Muscle of arm (tissue), 14 donors: ENCODE measurements at places on chromosomes 6 and 20. TPM values are rescaled to one million over a fixed set of nuclear protein-coding genes. Genes with fewer than 3 reads are reported as not detected.

DNA sequence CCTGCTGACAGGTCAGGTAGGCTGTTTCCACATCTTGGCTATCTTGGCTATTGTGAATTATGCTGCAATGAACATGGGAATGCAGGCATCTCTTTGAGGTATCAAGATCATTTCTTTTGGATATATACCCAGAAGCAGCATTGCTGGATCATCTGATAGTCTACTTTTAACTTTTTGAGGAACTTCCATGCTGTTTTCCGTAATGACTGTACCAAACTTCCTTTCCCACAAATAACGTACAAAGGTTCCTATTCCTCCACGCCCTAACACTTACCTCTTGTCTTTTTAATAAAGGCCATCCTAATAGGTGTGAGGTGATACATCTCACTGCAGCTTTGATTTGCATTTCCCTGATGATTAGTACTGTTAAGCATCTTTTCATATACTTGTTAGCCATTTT, 338.7 kb upstream of the RUNX2 start:
- DNase-seq: no peak

GRCh38 chr6:65161661-65162060, 545.4 kb downstream of the EYS start:
- DNase-seq: peak; percentile 26

GRCh38 chr20:24991897-24992486, 559 bp downstream of the APMAP start:
- no peak for DNase-seq

- no peak for DNase-seq
These were observed 343.6 kb upstream of the SASH1 start for GRCh38 chr6:147999001-147999540.

GRCh38 chr6:158290659-158291058, 21.6 kb upstream of the TULP4 start:
- DNase-seq: no peak

- DNase-seq: no peak
These were observed 30.4 kb downstream of the KDM1B start for GRCh38 chr6:18185624-18186023.

GRCh38 chr6:107660839-107661238, 163.3 kb downstream of the SCML4 start:
- no peak for DNase-seq

DNA sequence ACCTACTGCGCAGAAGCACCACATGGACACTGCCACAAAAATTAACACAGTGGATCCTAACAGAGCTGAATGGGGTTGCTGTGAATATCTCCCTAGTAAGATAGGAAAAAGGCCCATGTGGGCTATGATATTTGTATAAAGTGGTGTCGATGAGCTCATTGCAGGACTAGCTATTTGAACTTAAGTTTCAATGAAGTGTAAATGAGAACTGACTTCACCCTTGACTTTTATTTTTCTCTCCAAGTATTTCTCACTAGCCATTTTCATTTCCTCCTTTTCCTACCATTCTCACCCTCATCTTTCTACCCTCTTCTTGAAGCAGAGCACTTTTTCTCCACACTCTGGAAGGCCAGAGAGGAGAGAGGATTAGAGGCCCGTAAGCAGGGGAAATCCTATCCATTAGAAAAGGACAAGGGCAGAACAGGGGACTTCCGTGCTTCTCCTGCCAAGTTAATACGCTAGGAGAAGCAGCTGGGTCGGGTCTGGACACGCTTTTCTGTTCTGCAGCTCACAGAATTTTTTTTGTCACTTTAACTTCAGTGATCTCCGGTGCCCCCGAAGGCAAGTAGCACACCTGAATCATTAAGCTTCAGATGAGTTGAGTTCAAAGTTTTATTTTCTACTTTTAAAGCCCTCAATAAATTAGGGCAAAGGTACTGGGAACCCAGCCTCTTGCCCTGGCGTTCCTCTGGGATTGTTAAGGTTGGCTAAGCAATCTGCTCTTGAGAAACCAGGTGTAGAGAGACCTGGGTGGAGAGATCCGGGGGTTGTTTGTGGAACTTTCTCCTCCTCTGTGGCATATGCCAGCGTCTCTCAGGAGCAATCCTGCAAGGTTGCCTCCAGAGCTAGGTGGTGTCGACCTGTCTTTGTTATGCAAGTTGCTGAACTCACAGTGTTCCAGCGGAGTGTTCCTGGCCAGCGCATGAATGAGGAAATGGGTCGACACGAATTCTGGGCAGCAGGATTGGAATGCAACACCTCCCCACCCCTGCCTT, 56.2 kb upstream of the ARID1B start:
- peak; percentile 40 for DNase-seq

DNA sequence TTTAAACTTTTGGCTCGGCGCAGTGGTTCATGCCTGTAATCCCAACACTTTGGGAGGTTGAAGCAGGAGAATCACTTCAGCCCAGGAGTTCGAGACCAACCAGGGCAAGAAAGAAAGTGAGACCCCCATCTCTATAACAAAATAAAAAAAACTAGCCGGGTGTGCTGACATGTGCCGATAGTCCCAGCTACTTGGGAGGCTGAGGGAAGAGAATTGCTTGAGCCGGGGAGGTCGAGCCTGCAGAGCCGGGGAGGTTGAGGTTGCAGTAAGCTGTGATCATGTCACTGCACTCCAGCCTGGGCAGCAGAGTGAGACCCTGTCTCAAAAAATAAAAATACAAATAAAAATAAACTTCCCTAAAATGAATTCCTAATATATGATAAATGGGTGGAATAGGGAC, 50.4 kb downstream of the ZMYND8 start:
- DNase-seq: no peak

DNA sequence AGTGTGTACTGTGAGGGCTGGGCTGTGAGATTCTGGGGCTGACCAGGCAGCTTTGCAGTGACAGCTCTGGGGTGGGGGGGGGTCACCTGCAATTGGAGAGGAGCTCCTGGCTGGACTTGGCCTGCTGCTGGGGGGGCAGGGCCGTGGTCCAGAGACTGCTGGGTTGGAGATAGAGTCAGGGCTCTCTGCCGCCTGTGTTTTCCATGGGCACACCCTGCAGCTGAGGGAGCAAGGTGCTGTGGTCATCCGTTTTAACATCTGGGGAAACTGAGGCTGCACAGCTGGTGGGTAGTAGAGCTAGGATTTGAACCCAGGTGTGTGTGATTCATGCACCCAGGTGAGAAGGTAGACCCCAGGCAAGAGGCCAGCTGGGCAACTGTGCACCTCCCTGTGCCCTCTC, 7.3 kb downstream of the DLGAP4 start:
- no peak for DNase-seq

GRCh38 chr6:119436583-119436982, 87.0 kb upstream of the MAN1A1 start:
- DNase-seq: no peak

DNA sequence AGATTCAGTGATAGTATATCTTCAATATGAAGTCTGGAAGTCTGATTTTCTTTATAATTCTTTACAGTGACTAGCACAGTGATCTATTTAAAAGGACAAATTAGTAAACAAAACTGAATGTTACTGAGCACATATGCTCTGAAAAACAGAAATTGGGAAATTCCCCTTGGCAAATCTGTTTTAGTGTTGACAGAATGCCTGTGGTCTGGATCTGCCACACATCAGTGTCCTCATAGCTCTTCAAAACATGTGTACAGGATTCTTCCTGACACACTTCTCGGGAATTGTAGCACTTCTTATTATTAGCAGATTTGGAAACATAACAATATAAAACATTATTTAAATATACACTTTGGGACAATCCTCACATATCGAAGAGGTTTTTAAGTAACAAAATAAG, 354.3 kb downstream of the COL12A1 start:
- DNase-seq: peak; percentile 17

DNA sequence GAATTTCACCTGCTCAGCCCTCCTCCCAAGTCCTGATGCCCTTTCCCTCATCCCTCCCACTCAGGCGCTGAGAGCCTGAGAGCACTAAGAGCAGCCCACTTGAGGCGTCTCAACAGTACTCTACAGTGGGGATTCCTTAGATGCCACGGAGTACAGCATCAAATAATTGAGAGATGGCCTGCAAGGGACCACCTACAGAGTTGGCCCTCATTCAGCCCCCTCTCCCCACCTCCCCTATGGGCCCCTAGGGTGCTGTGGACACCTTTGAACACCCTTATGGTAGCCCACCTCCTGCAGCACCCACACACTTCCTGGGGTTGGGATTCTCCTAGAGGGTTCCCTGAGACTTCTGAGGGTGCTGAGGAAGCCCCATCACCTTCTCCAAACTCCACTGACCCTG, 37.1 kb upstream of the SIRPG start:
- DNase-seq: no peak

DNA sequence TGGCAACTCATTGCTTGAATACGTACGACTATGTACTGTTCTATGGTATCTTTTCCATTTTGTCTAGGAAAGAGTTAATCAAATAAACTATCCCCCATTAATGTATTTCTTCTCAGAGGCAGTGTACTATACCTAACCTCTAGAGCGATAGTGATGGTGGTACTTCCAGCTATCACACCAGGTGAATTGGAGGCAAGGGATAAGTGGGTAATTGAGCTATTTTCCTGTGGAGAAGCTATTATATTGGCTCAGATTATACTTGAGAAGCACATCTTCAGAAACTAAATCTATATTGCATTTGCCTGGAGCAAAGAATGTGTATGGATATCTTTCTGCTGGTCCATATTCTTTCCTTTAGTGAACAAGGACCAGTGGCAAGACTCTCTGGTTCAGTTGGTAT, 430.7 kb upstream of the KHDRBS2 start:
- DNase-seq: no peak

DNA sequence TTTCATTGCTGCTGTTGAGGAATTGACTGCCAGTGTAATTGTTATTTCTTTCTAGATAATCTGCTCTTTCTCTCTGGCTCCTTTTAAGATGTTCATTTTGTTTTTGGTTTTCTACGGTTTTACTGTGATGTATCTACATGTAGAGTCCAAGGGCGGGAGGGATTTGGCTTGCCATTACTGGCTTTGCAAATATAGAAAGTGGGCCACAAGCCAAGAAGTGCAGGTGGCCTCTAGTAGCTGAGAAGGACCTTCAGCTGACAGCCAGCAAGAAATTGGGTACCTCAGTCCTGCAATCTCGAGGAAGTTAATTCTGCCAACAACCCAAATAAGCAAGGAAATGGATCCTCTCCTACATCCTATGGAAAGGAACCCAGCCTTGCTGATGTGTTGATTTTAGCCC, 42.8 kb upstream of the GLP1R start:
- DNase-seq: no peak

GRCh38 chr6:14366872-14367271, 249.3 kb downstream of the CD83 start:
- no peak for DNase-seq

- DNase-seq: no peak
These were observed 488.9 kb upstream of the HTR1E start for GRCh38 chr6:86448398-86448797.

DNA sequence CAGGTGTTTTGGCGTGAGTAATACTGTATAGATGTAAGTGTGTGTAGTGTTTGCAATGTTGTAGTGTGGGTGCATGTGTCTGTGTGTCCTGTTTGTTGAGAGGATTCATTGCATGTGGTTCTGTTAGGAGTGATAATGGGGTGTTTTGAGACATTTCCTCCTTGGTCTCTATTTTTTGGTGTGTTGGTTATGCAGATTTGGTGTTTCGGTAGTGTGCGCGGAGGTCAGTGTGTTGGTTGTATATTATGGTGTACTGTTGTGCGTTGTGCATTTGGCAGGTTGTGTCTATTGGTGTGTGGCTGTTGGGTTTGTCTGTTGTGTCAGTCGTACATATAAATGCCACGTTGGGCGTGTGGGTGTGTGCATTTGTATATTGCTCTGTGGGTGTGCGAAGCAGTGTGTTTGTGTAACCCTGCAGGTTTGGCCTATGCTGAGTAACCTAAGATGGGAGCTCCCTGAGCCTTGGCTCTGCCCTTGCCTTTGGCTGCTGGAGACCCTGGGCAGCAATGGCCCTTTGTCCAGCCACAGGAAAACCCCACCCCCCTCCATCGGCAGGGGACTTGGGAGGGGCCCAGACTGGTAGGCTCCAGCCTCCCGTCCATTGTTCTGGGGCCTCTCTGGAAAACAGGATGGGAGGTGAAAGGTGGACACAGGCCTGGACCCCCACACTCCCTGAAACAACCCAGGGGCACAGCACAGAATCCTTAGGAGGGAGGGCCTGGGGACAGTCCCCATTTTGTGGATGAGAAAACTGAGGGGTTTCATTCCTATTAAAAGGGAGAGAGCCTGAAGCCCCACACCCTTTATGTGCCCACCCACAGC, 10.3 kb upstream of the ID1 start:
- DNase-seq: peak; percentile 14

GRCh38 chr6:49003348-49003747, 459.7 kb downstream of the MMUT start:
- no peak for DNase-seq

GRCh38 chr6:128482642-128483041, 37.8 kb downstream of the PTPRK start:
- no peak for DNase-seq

APOBEC2 gene
- polyA plus RNA-seq: 631 TPM

OXT gene
- polyA plus RNA-seq: 0.39 TPM

CCN6 gene
- polyA plus RNA-seq: 0.35 TPM

OR2J3 gene
- polyA plus RNA-seq: not detected

SLC17A9 gene
- 0.67 TPM for polyA plus RNA-seq

ANKRD66 gene
- polyA plus RNA-seq: 0.60 TPM

DDR1 gene
- polyA plus RNA-seq: 52.4 TPM

ZSCAN23 gene
- 5.5 TPM for polyA plus RNA-seq

BPIFB4 gene
- not detected for polyA plus RNA-seq

MICB gene
- polyA plus RNA-seq: 0.37 TPM

BPI gene
- 0.65 TPM for polyA plus RNA-seq

MLN gene
- polyA plus RNA-seq: not detected

SFT2D1 gene
- 28.9 TPM for polyA plus RNA-seq

PRL gene
- 1.4 TPM for polyA plus RNA-seq

DNAH8 gene
- polyA plus RNA-seq: 4.6 TPM
